ENCODE measurements at places on chromosomes 1 and 21.

DNA sequence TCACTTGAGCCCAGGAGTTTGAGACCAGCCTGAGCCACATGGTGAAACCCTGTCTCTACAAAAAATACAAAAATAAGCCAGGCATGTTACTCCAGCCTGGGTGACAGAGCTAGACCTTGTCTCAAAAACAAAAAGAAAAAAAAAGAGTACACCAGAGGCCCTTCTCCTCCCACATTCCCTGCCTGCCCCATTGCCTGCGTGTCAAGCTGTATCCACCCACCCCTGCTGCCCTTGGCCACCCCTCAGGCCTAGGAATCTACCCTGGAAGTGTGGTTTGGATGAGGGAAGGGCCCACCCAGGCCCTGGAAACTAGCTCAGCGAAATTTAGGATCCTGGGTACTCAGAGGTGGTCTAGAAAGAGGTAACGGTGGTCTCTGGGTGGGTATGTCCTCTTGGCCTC, 25.7 kb upstream of the WASF2 start:
- DNase-seq: no peak

GRCh38 chr1:210294999-210295745, 33.5 kb upstream of the HHAT start:
- no peak for DNase-seq

DNA sequence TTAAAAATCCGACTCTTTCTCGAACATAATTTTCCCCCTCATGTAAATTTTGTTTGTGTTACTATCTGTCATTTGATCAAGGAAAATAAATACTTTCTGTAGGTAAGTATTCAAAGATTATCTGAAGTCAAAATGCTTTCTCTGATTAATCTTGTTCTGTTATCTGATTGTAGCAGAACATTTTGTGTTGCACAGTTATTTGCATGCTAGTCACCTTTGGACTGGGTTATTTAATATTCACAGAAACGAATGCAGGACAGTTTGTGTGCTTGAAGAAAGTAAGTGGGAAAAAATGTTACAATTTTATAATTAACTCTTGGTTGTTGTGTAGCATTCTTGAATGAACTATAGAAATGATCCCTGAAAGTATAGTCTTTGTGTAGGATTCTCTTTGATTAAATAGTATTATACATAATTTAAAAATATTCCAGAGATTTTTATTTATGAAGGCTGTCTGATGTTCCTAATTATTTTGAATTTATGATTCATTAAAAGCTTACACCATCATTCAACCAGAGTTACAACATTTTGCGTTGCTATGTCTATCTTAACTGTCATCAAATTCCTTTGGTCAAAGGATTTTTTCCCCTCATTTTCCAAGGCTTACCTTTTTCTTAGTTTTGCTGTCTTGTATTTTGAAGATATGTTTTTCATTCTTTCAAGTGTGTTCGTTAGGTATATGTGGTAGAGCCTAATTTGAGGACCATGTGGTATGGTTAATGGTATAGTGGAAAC, 176.6 kb downstream of the GIPC2 start:
- DNase-seq: no peak

DNA sequence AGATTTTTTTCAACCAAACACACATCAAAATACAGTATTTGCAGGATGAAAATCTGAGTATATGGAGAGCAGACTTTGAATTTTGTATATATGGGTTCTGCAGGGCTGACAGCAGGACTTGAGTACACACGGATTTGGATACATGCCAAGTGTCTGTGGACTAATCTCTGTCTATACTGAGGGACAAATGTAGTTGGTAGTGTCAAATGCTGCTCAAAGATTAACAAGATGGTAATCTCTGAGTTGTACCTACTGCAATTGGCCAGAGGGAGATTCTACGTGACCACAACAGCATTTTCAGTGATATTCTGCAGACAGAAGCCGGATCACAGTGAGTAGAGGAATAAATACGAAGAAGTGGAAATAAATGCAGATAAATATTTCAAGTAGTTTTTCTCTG, 43.4 kb downstream of the SHCBP1L start:
- no peak for DNase-seq

DNA sequence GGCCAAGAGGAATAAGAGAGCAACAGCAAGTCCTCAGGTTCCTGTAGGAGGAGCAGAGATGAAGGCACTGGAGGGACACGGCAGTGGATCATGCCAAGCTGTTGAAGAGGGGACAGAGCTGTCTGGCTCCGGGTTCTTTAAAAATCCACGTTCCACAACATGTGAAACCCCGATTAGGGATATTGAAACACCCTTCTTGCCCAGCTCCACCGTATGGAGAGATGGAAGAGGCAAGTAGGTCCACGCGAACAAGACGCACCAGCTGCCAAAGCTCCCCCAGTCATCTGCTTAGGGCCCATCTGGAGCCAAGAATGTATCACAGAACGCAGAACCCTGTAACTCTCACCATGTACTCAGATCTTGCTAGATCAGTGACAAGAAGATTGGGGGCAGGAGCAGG, 3.9 kb downstream of the C1orf198 start:
- no peak for DNase-seq

DNA sequence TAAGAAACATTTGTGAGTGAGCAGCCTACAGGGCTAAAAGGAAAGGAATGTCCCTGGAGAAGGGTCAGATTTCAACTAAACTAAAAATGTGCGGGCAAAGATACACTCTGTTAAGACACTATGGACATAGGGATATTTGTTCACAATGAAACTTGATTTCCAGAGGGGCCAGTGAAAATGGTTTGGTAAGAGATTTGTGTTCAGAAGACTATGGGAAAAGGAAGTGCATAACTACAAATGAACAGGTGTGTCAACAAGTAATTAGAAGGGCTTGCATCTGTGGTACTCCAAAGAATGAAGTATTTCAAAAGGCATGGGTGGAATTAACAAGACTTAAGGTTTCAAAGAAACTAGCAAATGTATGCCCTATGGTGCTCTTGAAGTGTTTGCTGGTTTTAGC, 60.4 kb downstream of the NME7 start:
- no peak for DNase-seq

Data from progenitor cell of endocrine pancreas (in vitro differentiated cells).